ENCODE measurements at places on chromosomes 16 and 17. TPM values are rescaled to one million over a fixed set of nuclear protein-coding genes. Genes with fewer than 3 reads are reported as not detected.

The SMG6 gene
- 4.6 TPM for polyA plus RNA-seq

The SYCE1L gene
- polyA plus RNA-seq: not detected

The B4GALNT2 gene
- not detected for polyA plus RNA-seq

The SCGB1C2 gene
- polyA plus RNA-seq: not detected

Measured in Purkinje cell (primary cell).